SK-N-MC (cell line): ENCODE measurements at places on chromosomes 5 and 9.
A peak's percentile ranks its signal among the peaks of the same experiment; 100 is the strongest.

GRCh38 chr9:13719446-13719845 lies 440.0 kb upstream of the MPDZ start:
- no peak for DNase-seq

GRCh38 chr9:109535365-109535764 lies 37.3 kb upstream of the PTPN3 start:
- no peak for DNase-seq

- DNase-seq, result no peak
Observed at GRCh38 chr5:73692166-73692640, 66.2 kb downstream of the ARHGEF28 start.

GRCh38 chr9:137089232-137089947 lies 2.6 kb downstream of the MAN1B1 start:
- no peak for DNase-seq

GRCh38 chr5:164148292-164148691 lies 642.9 kb downstream of the MAT2B start:
- no peak for DNase-seq

DNA sequence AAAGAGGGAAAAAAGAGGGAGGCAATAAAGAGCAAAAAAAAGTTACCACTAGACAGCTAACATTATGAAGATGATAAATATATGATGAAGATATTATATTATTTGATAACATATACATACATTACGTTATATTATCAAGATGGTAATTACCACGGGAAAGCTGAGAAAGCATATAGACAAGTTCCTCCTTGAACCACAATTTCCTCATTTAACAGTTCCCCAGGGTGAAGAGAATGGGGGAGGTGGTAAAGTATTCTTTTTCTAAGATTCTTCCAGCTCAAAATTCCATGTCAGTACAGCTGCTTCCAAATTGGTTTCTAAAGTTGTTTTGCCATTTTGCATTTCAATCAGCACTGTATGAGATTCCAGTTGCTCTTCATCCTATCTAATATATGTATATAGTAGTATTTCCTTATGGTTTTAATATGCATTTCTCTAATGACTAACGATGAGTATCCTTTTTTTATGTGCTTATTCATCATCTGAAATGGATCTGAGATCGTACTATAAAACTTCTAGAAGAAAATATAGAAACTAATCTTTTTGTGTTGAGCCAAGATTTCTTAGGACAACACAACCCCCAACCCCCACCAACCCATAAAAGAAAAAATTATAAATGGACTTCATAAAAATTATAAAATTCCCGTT lies 49.5 kb upstream of the C9orf72 start:
- peak; percentile 12 for DNase-seq

- no peak for DNase-seq
Observed at GRCh38 chr5:6475626-6476312, 27.1 kb downstream of the UBE2QL1 start.

DNA sequence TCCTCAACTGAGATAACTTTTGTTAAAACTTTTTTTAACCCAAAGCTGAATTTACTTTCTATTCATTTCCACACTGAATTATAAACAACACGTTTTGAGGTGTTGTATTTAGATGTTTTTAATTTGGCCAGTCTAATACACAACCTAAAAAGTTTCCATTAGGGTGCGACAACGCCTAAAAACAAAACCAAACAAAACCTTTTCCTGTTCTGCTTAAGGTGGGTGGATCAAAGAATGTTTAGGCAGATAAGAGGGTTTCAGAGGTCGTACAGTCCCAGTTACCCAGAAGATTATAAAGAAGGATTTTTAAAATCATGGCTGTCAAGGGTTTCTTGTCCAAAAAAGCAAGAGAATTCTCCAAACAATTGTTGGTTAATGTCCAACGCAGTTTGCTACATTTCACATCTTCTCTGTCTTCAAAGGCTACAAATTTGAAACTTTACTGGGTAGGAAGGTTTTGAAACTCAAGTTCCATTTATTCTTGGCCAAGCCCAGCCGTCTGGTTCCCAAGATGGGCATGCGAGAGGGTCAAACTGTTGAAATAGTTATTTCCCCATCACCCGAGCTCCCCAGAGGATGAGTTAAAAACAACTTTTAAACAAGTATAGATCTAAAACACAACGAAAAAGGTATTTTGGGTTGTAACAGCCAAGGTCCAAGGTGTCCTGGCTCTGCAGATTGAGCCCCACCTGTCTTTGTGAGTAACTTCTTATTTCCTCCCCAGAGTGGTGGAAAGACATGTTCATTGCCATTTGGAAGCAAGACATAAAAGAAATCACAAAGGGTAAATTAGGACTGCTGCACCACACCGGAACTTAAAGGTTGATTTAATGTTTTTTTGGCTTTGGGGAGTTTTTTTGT lies 122.8 kb upstream of the MAP3K1 start:
- DNase-seq, result no peak

- no peak for DNase-seq
Observed at GRCh38 chr9:95171596-95171995, 145.9 kb downstream of the FANCC start.

GRCh38 chr5:144487207-144487606 lies 316.5 kb downstream of the KCTD16 start:
- no peak for DNase-seq

DNA sequence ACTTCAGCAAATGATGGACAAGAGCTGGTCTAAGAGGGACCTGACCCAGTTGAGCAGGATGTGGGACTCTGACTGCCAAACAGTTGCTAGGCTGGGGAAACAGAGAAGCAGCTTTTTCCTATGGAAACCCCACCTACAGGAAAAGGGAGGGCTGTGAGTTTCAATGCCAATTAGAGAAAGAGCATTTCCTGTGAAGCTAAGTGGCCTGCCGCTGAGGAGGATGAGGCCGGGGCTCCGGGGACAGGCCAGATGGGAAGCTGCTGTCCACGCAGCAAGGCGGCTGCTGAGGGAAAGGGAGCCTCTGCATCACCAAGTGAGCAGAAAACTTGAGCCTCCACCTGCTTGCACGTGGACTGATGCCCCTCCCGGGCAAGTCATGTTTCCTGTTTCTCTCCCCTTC lies at the start of gene PCDH12:
Gene PCDH12, minus strand, starts transcription at position 90 of the 400 bp plus-strand sequence. CDS start 351 bp downstream, outside the sequence.
- no peak for DNase-seq

GRCh38 chr5:10555277-10555684 lies 8.6 kb upstream of the ANKRD33B start:
- DNase-seq, result peak; percentile 28

DNA sequence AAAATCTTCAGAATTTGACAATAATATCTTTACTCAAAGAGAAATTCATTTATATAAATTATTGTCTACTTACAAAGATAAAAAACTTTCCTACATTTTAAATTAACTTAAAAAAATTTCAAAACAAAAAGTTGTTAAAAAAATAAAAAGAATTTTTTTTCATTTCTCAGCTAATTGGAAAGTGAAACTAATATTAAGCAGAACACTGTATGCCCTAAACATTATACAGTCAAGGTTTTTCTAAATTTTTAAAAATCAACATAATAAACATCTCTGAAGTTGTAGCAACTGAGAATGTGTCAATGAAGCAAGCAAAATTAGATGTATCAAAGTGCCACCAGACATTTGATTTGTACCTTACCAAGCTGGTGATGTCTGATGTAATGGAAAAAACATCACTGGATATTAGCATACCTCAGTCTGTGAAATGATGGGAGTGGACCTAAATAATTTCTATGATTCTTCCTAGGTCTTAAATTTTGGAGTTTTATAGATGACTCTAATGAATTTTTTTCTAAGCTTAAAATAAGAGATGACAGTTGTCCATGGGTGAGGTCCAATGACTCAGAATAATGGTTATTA lies 290.1 kb downstream of the ADAMTS6 start:
- DNase-seq, result no peak

DNA sequence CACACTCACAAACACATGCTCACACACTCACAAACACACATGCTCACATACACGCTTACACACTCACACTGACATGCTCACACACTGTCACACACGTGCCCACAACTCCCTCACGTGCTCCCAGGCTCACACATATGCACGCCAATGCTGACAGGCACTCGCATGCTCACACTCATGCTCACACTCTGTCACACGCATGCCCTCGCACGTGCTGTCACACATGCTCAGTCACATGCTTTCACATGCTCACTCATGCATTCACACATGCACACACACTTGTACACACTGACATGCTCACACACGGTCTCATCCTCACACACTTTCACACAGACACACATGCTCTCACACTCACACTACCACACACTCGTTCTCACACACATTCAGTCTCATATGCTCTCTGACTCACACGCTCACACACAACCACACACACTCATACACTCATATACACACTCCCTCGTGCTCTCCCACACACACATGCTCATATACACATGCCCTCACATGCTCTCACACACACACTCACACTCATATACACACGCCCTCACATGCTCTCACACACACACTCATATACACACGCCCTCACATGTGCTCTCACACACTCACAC lies 10.3 kb downstream of the CCDC187 start:
- no peak for DNase-seq

GRCh38 chr9:78118742-78119473 lies 87.3 kb upstream of the GNAQ start:
- DNase-seq, result peak; percentile 57

GRCh38 chr5:79727451-79728355 lies 38.1 kb downstream of the CMYA5 start:
- no peak for DNase-seq

DNA sequence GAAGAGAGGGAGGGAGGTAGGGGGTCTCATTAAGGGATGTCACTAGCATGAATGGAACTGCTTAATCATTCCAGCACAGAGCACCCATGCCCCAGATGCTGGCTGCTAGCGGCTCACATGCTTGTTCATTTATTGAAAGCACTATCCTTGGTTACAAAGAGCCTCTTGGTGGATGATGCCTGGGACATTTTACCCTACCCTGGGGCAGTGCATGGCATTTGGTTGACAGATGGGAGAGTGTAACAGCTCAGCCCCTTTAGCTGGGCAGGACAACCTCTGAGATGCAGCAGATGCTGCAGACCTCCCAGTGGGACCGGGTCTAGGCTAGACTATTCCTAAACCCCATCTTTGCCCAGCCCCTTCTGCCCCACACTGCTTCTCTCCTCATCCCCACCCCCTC lies 46.9 kb upstream of the TCERG1 start:
- DNase-seq, result no peak

DNA sequence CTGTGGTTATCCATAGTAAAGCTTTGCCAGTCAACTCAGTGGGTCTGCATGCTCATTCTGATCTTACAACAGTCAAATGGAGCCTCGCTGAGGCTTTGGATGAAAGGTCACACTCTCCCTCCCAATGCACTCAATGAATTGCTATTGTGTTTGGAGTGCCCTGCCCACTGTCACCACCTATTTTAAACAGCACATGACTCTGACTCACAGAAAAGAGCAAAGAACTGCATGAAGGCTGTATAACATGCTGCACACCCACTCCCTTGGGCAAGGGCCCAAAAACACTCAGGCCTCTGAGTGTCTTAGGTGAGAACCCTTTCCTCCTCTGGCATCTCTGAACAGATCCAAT lies 118.7 kb upstream of the CCDC112 start:
- no peak for DNase-seq

DNA sequence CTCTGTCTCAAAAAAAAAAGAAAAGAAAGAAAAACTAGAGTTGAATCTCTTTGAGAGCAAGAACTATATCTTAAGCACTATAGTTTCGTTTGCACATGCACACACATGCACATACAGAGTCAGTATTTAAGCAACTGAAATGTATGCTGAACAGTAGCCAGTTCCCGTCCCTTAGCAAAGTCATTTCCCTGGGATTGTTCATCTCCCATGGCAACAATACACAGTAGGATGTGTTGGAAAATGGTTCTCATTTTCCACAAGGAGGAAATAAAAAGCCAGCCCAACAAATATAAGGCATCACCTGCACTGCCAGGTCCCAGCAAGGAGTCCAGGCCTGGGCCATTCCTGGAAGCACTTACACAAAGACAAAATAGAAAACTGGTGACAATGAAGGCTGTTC lies 4.2 kb upstream of the ZNF346 start:
- DNase-seq, result no peak

- DNase-seq, result no peak
Observed at GRCh38 chr9:89659473-89659872, 54.7 kb downstream of the GADD45G start.

GRCh38 chr5:51395245-51395644 lies 12.0 kb downstream of the ISL1 start:
- DNase-seq, result no peak

DNA sequence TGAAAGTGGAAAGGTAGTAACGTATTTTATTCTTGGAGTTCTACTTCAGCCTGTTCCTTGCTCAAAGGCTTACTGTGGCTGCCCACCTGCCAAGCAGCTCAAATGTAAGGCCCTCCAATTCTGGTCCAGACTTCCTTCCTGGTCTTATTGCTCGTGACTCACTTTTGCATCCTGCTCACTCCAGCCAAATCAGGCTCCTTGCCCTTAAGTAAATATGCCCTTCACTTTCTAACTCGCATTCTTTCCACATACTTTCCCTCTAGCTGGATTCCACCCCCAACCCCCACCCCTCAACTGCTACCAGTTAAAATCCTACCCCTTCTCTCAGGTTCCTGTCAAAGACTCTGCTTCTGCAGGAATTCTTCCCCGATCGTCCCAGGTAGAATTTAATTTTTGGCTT lies 96.6 kb downstream of the GALNT10 start:
- DNase-seq, result no peak

GRCh38 chr5:67338421-67338820 lies 141.8 kb upstream of the CD180 start:
- DNase-seq, result no peak

- DNase-seq, result no peak
Observed at GRCh38 chr9:97293207-97293721, 14.2 kb upstream of the CCDC180 start.

DNA sequence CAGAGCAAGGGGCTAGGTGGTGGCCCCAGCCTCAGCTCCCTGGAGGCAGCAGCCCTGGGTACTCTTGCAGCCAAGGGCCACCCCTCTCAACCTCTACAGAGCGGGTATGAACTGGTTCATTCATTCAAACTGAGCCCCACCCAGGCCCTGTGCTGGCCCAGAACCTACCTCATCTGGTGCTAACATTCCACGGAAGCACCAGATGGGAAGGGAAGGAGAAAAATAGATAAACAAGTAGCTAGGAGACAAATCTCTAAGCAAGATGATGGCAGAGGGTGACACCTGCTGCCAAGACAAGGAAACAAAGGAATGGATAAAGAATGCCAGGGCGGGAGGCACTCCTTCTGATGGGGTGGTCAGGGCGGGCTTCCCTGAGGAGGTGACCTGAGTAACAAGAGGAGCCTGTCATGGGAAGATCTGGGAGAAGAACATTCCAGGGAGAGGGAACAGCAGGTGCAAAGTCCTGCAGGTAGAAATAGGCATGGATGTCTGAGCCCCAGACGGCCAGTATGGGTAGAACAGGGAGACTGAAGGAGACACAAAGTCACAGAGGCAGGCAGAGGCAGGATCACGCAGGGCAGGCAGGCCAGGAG lies 6.1 kb downstream of the ST6GALNAC4 start:
- no peak for DNase-seq

DNA sequence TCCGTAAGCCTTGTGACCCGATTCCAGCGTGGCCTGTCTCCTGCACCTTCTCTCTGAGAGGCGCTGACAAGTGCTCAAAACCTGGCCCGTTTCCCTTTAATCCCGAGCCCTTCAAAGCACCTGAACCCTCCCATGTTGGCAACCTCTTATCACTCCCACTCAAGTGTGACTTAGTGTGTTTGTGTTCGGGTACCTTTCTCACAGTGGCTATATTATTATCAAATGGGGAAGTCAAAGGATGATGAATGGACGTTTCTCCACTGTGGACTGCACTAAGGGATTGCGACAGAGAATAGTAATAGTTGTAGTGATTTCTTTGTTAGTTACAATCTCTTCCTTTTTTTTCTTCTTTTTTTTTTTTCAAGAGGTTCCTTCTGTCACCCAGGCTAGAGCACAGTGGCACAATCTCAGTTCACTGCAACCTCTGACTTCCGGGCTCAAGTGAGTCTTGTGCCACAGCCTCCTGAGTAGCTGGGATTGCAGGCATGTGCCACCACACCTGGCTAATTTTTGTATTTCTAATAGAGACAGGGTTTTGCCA lies 65.4 kb upstream of the TNFSF8 start:
- DNase-seq, result no peak
